ENCODE measurements at places on chromosomes 1 and 21. TPM values are rescaled to one million over a fixed set of nuclear protein-coding genes. Genes with fewer than 3 reads are reported as not detected.

DNA sequence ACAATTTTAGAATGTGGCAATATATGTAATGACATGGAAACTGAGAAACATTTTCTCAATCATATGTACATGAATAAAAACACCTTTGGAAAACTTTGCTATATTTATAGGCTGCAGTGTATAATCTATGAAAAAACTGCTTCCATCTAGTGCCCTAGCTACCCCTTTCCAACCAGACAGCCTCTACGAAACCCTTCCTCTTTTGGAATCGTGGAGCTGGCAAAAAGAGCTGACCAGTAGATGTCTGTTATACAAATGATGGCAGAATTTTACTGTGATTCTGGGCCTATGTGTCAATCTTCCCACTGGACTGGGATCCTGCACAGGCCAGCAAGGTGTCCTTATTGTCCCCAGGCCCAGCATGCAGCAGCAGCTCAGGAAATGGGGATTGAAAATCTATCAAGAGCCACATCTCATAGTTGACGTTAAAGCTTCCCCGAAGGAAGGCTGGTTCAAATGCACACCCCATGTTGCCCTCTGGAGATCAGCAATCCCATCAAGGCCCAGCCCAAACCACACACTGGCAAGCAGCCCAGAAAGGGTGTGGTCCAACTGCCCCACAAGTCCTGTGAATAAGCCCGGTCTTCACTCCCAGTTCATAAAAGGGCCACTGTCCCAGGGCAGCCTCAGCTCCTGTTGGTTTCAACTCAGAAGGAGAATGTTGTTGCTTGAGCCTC is 8.8 kb upstream of the FAM20B start:
- peak; percentile 45 for DNase-seq
- H3K27me3 ChIP-seq, result peaks cover 3% of the 10 kb centered on the region
- no peaks in the 10 kb centered on the region for H3K4me1 ChIP-seq
- H3K4me3 ChIP-seq, result no peak overlapping the region
- no peaks in the 10 kb centered on the region for H3K36me3 ChIP-seq

Gene HES2
- total RNA-seq, result 13.3 TPM

DNA sequence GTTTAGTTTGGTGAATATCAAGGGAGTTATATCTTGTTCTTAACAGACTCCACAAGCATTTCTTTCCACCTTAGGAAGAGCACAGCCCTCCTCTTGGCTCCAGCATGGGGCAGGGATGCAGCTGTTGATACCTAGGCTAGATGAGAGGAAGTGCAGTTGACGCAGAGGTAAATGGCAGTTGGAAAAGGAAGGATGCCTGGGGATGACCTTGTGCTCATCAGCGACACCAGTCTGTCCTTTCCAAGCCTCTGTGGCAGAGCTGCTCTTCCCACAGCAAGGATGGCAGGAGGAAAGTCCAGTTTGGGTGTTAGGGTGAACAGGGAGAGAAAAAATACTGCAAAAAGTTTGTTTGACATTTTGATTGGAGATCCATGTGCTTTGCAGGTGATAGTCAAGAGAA is 6.2 kb downstream of the PROX1 start:
- DNase-seq, result no peak
- no peak overlapping the region for H3K27ac ChIP-seq
- peaks cover 3% of the 10 kb centered on the region for H3K27me3 ChIP-seq
- H3K36me3 ChIP-seq, result peaks cover 2% of the 10 kb centered on the region

Gene MCOLN3
- not detected for total RNA-seq

DNA sequence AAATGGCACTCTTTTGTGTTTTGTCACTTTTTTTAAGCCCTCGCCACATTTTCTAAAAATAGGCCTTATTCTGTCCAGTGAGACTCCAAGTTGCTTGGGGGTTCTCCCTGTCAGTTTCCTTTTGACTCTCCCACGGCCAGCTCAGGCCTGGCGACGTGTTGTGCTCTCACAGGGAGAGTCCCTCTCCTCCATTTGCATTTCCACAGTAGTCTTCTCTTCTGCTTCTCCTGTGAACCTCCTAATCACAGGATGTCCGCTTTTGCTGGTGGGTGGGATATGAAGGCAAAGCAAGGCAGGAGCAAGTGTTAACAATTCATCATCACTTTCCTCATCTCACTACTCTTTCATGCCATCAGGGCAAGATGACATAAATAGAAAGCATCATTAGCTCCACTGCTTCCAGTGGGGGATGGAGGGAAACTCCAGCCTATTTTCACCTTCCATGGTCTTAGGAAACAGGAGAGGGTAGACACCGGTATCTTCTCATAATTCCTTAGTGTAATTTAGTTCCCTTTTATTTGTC is 99.8 kb downstream of the INTS7 start:
- no peak for DNase-seq
- H3K4me3 ChIP-seq, result no peak overlapping the region
- no peaks in the 10 kb centered on the region for H3K4me1 ChIP-seq

Gene INAVA
- 0.42 TPM for total RNA-seq

GRCh38 chr1:113691184-113691583 is 68.1 kb downstream of the PHTF1 start:
- H3K4me3 ChIP-seq, result no peak overlapping the region
- H3K4me1 ChIP-seq, result no peaks in the 10 kb centered on the region
- H3K27me3 ChIP-seq, result no peaks in the 10 kb centered on the region
- DNase-seq, result no peak
- peaks cover 11% of the 10 kb centered on the region for H3K36me3 ChIP-seq
- no peak overlapping the region for H3K27ac ChIP-seq

Gene S100A2
- total RNA-seq, result 4.0 TPM

DNA sequence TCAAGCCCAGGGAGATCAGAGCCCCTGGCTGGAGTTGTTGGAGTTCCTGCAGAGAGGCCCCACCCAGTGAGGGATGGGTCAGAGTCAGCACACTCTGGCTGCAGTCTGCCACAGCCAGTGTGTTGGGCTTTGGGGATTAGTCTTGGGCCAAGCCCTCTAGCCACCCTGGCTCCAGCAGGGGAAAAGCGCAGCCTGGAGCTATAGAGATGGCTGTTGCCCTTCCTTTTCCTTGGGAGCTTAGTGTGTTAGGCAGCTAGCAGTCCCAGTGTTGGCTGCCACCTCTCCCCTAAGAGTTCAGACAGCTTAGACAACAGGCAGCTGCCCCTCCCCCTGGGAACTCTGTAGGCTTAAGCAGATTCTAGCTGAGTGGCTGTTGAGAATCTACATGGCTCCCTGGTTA is 45.1 kb downstream of the DPT start:
- H3K4me3 ChIP-seq, result no peak overlapping the region
- H3K4me1 ChIP-seq, result no peaks in the 10 kb centered on the region
- no peaks in the 10 kb centered on the region for H3K36me3 ChIP-seq

- peaks cover 23% of the 10 kb centered on the region for H3K4me1 ChIP-seq
- no peak overlapping the region for H3K27ac ChIP-seq
- no peak overlapping the region for H3K4me3 ChIP-seq
- H3K36me3 ChIP-seq, result no peaks in the 10 kb centered on the region
These were observed 1.5 kb upstream of the TMEM200B start for GRCh38 chr1:29125237-29125641.

DNA sequence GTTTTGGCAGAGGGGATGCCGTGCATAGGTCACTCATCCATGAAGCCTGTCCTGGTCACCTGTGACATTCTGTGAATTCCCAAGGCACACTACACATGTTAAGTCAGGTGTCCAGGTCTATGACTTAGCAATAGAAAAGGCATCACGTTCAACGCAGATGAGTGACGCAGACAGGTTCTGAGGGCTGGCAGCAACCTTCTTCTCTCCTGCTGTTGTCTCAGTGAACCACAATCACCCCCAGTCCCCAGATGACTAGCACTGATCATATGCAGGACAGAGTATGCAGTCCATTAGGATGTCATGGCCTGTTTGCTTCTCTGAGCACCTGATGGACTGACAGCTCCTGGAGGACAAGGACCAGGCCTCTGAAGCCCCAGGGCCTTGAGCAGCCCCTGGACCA is 157.8 kb upstream of the KAZN start:
- no peaks in the 10 kb centered on the region for H3K27me3 ChIP-seq
- H3K27ac ChIP-seq, result no peak overlapping the region
- no peak overlapping the region for H3K4me3 ChIP-seq

DNA sequence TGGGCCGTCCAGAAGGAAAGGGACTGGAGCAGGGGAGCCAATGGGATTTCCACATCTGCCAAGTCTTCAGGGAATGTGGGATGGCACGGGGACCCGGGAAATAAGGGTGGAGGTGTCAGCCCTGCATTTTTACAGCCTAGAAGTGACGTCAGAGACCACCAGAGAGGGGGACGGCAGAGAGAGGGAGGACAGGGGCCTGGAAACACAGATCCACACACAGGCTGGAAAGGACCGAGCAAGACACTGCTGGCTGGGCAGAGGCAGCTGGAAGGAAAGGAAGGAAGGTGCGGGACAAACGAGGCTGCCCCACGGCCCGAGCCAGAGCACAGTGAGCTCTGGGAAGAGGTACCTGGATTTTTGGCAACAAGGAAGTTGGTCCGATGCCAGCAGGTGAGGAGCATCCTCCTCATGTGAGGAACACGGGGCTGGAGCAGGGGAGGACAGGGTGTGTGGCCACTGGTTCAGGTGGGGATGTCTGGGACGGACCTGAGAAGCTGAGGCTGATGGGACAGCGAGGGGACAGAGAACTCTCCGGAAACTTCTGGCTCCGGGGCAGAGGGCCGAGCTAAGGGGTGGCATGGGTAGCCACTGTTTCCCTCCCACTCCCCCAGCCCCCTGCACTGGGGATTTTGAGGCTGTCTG is 138.3 kb downstream of the PGBD5 start:
- H3K4me3 ChIP-seq, result no peak overlapping the region
- H3K36me3 ChIP-seq, result no peaks in the 10 kb centered on the region
- H3K27ac ChIP-seq, result no peak overlapping the region
- H3K27me3 ChIP-seq, result no peaks in the 10 kb centered on the region
- no peaks in the 10 kb centered on the region for H3K4me1 ChIP-seq
- no peak for DNase-seq

GRCh38 chr1:179187043-179187442 is 42.4 kb downstream of the ABL2 start:
- peaks cover 8% of the 10 kb centered on the region for H3K4me1 ChIP-seq
- no peaks in the 10 kb centered on the region for H3K27me3 ChIP-seq
- no peak overlapping the region for H3K4me3 ChIP-seq
- no peaks in the 10 kb centered on the region for H3K36me3 ChIP-seq
- no peak for DNase-seq

Gene DNAI4
- total RNA-seq, result 3.3 TPM

DNA sequence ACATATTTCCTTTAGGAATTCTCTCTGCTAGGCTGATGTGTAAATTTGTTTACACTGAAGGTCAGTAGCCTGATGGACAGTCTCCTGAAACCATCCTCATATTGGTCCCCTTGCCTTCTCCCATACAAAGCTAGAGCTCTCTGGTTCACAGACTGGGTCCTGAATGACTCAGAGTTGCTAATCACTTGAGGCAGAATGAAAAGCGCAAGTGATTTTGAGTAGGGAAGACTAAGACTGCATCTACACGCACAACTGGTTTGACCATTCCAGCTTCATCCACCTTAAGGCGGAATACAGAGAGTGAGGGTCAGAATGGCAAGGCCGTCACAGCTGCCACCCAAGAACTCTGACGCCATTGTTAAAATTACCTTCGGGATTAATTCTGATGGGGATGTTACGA is 70.2 kb upstream of the KIF26B start:
- no peak overlapping the region for H3K27ac ChIP-seq
- H3K4me3 ChIP-seq, result no peak overlapping the region
- H3K36me3 ChIP-seq, result no peaks in the 10 kb centered on the region

GRCh38 chr1:199573047-199573446 is 454.5 kb upstream of the NR5A2 start:
- no peaks in the 10 kb centered on the region for H3K4me1 ChIP-seq
- peak; percentile 89 for DNase-seq
- H3K36me3 ChIP-seq, result no peaks in the 10 kb centered on the region
- H3K27ac ChIP-seq, result no peak overlapping the region

Gene ECM1
- total RNA-seq, result 7.2 TPM

- DNase-seq, result no peak
- no peaks in the 10 kb centered on the region for H3K36me3 ChIP-seq
- H3K4me1 ChIP-seq, result peaks cover 25% of the 10 kb centered on the region
These were observed 70.8 kb downstream of the PLPP3 start for GRCh38 chr1:56508523-56508983.

DNA sequence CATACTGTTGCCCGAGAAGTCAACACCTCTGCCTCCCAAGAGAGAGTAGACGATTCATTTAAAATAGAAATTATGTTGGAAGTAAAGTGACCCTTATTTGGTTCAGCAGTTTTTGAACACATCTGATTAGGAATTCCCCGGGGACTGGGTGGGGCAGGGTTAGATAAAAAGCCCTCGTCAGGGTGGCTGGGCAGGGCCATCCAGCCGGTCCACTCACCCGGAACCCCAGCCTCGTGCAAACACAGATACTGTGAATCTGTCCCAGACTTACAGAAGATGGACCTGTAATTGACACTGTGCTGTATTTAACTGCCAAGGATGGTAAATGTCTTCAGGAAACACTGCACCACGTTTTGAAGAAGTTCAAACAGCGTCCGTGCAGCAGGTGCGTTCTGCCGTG is 63.7 kb downstream of the PRDM16 start:
- H3K27me3 ChIP-seq, result no peaks in the 10 kb centered on the region
- H3K4me1 ChIP-seq, result no peaks in the 10 kb centered on the region
- H3K27ac ChIP-seq, result no peak overlapping the region
- H3K36me3 ChIP-seq, result no peaks in the 10 kb centered on the region
- H3K4me3 ChIP-seq, result no peak overlapping the region

- H3K27me3 ChIP-seq, result no peaks in the 10 kb centered on the region
- no peaks in the 10 kb centered on the region for H3K36me3 ChIP-seq
- DNase-seq, result no peak
- H3K27ac ChIP-seq, result no peak overlapping the region
These were observed 1.9 kb downstream of the C1orf162 start for GRCh38 chr1:111475701-111476100.

- H3K27me3 ChIP-seq, result no peaks in the 10 kb centered on the region
- no peak overlapping the region for H3K4me3 ChIP-seq
- peaks cover 17% of the 10 kb centered on the region for H3K4me1 ChIP-seq
These were observed 160.0 kb downstream of the PDE4B start for GRCh38 chr1:65952696-65953095.

DNA sequence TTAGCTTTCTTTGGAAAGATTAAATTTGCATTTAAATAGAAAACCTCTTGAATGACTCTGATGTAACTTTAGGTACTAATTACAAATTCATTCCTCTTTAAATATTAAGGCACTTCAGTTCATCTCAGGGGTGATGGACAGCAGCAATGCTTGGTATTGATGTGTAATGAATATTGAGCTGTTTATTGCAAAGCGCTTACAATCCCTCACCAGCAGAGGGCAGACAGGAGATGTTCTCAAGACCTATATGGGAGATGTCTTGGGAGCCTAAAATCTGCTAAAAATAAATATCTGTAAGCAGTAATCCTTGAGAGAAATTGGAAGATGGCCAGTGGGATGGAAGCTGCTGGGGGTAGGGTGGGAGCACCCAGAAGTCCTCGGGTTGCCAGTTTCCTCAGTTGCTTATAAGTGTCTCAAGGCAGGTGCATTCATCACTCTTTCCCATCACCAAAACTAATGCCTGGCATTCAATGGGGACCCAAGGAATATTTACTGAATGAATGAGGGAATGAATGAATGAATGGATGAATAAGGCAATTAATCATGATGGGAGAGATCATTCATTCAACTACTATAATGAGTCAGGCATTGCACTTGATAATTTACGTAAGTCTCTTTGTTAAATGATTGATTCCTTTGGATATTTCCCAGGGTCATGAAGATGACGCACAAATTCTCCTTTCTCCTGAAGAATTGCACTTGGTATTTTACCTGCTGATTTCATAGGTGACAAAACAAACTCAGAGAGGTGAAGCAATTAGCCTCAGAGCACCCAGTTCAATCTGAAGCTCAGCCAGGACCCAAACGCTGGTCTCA is 2.3 kb downstream of the KLHDC8A start:
- H3K27me3 ChIP-seq, result peaks cover 5% of the 10 kb centered on the region
- no peak overlapping the region for H3K27ac ChIP-seq
- no peaks in the 10 kb centered on the region for H3K4me1 ChIP-seq
- H3K36me3 ChIP-seq, result no peaks in the 10 kb centered on the region
- no peak overlapping the region for H3K4me3 ChIP-seq
- DNase-seq, result peak; percentile 63

Gene LEFTY2
- not detected for total RNA-seq
